ENCODE measurements at places on chromosomes 1 and 21.
A peak's percentile ranks its signal among the peaks of the same experiment; 100 is the strongest.

- DNase-seq = no peak
These were observed 145.9 kb downstream of the RYR2 start for GRCh38 chr1:237187842-237188241.

GRCh38 chr1:2548068-2548589, 8.0 kb upstream of the TNFRSF14 start:
- DNase-seq = peak; percentile 74

GRCh38 chr1:203311368-203312301, 6.3 kb downstream of the BTG2 start:
- DNase-seq = no peak

- DNase-seq = peak; percentile 65
These were observed 228.2 kb upstream of the USP24 start for GRCh38 chr1:55443175-55443915.

GRCh38 chr1:162710780-162711465, 78.7 kb downstream of the DDR2 start:
- DNase-seq = no peak

DNA sequence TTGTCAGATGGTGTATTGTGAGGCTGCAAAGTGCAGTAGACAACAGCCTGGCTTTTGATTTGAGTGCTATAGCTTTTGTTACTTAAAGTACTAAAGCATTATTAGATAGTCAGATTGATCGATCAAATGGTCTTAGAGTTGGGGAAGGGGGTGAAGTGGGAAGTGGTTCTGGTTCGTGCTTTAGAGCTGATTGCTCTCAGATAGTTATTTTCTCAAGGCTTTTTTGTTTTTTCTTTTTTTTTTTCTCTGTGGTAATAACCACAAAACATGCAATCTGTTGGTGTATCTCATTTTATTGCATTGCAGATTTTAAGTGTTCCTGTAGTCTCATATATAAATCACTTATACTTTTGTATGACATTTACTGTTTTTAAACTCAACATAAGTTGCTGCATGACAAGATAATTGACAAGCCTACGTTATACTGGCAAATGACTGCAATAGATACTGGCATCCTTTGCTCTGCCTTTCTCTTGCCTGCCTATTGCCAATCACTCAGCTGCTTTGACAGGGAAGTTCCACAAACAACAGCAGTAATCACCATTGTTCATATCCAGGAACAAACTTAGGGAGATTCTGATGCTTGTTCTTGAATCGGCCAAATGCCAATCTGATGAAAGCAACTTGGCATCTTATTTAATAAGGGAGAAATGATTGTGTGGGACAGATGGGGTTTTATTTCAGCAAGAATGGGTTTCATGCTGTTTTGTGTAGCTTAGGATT, 125.0 kb upstream of the B3GALT2 start:
- no peak for DNase-seq
